NK-92 treated with Interleukin-12 subunit alpha and Interleukin-12 subunit beta, amount 100 ng/mL, for 24 hours (cell line): ENCODE measurements at places on chromosomes 13 and 19.

DNA sequence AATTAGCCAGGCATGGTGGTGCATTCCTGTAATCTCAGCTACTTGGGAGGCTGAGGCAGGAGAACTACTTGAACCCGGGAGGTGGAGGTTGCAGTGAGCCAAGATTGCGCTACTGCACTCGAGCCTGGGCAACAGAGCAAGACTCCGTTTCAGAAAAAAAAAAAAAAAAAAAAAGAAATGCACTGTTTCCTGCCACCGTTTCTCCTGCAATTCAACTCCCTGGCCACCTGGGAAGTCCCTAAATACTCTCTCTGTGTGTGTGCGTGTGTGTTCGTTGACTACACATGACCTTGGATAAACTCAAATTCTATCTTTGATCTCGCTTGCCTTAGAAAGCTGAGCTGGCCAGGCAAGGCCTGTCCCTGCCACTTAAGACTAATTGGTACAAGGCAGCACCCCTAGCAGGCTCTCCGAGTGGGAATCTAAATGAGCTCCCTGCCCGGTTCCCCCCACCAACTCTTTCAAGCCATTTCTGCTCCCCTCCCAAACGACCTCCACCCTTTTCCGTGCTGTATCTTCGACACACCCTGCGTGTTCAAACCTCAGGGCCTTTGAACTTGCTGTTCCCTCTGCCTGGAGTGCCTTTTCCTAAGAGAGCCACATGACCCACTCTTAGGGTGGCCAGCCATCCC is 5.2 kb upstream of the BCAT2 start:
- DNase-seq: no peak

DNA sequence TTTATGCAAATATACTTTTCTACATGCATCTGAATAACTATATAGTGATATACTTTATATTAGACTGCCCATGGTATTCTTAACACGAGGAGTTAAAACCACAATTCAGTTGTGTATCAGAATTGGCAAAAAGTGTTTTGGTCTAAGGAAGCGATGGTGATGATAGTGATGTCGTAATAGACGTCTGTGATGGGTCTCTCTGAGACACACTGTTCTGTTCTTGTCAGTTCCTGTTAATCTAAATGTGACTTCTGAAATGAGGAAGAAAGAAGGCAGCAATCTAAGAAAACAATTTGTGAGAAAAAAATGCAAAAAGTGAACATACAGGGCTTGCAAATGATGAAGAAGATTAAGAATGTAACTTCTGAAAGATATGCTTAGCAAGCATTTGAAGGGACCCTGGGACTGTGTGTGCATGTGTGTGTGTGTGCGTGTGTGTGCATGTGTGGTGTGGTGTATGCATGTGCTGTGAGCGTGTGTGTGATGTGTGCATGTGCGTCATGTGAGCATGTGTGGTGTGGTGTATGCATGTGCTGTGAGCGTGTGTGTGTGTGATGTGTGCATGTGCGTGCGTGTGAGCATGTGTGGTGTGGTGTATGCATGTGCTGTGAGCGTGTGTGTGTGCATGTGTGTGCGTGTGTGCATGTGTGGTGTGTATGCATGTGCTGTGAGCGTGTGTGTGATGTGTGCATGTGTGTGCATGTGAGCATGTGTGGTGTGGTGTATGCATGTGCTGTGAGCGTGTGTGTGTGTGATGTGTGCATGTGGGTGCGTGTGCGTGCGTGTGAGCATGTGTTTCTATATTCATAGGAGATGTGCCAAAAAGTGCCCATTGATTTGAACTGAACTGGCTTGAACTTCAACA is 131.8 kb downstream of the IRS2 start:
- DNase-seq: no peak

- no peak for DNase-seq
Measured at GRCh38 chr13:97539651-97540610, 106.0 kb downstream of the RAP2A start.

DNA sequence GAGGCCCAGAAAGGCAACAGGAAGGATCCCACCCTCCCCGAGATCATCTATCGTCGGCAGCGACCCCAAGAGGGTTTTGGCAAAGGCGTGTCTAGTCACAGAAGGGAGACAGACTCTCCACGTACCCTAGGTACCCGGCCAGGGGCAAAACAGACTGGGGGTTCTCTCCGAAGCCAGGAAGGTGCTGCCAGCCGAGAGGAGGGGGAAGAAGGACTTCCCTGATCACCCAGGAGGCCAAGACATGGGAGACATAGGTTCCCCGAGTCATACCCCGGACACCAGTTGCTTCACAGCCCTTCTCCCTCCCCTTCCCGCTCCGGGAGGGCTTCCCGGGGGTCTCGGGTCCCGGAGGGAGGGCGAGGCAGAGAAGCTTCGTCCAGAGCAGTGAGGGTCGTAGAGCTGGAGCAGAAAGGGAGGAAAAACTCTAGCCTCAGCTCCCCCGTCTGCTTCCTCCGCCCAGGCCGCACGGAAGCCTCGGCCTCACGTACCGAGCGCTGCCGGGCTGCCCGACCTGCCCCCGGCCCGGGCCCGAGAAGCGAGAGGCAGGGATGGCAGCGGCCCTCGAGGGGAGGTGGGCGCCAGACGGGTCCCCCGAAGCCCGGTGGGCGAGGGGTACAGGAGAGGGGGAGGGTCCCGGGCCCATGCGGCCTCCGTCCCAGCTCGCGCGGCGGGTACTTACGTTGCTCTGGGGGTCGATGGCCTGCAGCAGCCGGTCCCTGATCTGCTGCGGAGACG is 644 bp downstream of the MED26 start:
- peak; percentile 32 for DNase-seq

DNA sequence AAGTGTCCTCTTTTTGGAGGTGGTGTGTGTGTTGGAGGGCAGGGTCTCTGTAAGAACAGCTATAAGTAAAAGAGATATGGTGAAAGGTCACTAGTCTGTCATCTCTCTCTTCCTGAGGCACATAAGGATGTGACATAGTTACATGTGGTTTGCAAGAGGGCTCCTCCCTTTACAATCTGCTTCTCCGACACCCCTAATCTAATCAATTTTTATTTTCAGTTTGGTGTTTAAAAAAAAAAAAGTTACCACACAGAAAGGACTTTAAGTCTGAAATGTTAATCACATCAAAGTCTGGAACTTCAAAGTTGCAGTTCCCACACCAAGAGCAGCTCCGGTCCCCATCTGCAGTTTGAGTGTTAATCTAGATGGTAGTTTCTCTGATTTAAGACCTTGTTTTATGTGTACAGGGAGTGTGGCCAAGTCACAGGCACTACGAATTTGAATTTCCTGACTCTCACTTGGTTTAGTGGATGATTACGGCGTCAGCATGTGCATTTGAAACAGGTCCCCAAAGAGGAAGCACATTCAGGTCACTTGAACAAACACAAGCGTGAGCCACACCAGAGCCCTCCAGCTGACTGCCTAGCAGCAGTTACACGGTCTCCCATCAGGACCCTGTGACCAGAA is 53.1 kb downstream of the FOXO1 start:
- no peak for DNase-seq

DNA sequence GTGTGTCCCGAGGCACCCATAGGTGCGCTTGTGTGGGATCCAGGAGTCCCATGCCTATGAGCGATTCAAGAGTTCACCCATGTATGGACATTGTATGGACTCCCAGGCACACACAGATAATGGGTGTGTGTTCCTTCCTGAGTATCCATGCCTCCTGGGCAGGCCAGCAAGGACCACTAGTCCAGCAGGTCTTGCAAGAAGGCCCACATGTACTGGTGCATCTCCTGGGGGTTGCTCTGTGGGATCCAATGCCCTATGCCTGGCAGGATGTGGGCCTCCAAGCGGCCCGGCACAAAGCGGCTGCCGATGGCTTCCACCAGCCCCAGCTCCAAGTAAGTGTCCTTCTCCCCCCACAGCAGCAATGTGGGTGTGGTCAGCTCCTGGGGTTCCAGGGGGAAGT is 5.0 kb downstream of the EPHX3 start:
- DNase-seq: no peak

DNA sequence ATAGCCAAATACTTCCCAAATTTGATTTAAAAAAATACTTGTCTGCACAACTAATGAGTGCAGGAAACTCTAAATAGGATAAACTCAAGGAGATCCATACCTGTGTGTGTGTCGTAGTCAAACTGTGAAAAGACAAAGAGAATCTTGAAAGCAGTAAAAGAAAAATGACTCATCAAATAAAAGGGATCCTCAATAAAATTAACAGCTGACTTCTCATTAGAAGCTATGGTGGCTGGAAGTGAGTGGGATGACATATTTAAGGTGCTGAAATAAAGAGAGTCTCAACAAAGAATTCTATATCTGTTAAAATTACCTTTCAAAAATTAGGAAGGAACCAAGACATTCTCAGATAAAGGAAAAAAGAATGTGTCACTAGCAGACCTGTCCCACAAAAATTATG is 13.7 kb downstream of the RNASEH2B start:
- DNase-seq: no peak

DNA sequence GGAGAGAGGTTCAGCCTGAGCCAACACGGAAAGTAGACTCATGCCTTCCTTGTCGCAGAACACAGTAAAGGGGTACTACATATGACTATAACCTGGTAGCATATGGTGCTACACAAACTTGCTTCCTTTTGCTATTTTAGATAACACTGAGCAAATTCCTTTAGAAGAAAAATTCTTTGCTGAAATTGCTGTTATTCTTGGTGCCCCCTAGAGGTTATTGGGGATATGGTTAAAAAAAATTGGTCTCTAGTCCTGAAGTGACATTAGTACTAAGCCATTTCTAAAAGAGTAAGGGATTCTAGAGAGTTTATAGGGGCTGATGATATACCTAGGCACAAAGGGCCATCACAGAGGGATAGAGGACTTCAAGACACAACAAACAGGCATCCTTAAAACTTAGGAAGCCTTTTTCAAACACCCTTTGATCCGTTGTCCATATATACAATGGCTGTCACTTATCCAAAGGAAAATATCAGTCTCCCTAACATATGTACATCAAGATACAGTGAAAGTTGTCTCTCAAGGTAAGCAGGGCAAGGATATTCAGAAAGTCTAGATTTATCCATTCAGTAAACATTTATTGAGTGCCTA is 13.9 kb upstream of the HS6ST3 start:
- DNase-seq: no peak

GRCh38 chr13:83153848-83154247 is 728.4 kb downstream of the SLITRK1 start:
- DNase-seq: no peak

GRCh38 chr19:18480006-18480691 is 41.7 kb downstream of the ELL start:
- DNase-seq: no peak

GRCh38 chr19:44747739-44748425 is 626 bp upstream of the BCL3 start:
- no peak for DNase-seq

DNA sequence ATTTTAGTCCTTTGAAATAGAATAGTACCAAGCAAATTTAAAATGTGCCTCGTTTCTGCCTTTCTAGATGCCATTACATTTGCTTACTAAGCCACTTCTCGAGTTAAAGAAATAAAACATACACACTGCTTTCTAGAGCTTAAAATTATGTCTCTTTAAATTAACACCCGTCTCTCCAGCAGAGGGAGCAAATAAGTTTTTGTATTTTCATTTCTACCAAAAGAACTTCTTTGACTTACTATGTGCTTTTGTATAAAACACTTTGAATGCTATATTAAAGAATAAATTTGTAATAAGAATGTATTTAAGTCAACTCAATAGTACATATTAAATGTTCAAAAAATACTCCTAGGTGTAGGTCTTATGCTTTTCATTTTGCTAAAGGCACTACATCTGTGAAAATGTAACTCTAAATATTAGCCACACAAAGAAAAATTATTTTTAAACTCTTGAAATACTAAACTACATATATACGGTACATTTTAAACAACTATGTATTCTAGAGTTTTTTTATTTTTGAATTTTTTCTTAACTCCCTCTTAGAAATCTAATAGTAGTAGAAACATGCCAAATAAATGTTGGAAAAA is 269.3 kb upstream of the MIR17HG start:
- no peak for DNase-seq

DNA sequence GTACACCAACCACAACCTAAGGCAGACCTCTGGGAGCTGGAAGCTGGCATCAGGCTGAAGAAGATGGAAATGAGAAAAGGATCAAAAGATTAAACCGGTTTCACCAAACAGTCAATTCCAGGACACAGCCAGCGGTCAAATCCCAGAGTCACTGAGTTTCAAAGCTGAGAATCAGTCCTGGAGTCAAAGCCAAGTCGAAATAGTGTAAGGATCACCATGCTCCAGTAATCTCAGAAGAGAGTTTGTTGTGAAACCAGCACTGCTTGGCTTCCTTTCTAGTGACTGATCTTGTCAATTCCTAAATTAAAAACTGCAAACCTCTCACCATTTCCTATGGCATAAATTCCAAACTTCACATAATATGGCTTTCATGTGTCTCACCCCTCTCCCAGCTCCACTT is 198.8 kb downstream of the GPC6 start:
- no peak for DNase-seq

GRCh38 chr19:28170066-28170465 is 1042.9 kb downstream of the UQCRFS1 start:
- DNase-seq: no peak

DNA sequence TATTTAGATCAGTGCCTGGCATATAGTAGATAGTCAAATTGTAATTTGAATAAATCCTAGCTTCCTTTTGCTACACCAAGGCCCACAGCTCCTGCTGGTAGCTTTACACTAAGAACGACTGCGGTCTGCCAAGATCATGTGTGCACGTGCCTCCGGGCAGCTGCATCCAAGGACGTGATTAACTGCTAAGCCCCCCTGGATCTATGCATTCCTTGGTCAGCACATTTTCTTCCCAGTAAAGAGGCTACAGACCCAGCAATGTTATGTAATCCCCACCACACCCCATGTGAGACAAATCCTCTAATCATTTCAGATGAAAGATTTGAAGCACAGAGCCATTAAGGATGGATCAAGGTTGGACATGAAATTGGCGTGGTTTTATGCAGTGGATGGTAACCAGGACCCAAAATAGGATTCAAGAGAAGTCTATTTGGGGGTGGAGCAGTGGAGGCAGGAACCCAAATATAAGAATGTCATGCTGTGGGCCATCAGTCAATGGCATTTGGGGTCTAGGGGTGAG is 65.2 kb upstream of the PEG3 start:
- DNase-seq: no peak

DNA sequence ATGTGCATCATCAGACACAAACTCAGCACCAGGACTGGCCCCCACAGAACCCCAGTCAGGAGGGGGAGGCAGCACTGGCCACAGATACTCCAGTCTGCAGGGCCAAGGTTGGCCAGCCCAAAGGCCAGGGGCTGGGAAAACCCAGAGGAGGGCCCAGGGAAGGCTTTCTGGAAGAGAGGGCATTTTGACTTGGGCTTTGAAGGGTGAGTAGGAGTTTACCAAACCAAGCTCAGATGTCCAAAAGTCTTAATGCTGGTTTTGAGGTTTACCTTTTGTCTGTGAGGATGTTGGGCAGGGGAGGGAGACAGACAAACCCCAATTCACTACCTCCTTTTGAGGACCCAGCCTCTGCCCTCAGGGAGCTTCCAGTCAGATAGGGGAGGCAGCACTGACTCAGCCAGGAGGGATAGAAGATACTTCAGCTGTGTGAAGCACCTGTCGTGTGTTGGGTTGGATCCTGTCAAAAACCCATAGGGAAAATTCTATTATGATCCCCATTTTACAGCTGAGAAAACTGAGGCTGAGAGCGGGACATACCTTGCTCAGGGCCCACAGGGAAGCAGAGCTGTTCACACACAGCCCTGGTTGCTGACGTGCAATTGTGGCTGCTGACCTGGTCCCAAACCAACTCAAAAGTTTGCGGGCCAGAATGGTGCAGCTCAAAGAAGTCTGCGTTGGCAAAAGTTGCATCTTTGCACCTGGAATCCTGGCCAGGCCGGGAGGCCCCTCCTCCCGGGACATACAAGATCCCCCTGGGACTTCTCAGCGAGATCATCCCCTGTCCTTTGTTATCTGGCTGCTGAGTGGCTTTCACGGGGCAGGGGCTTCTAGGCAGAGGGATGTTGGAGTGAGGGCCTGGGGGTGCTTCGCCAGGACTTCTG is 13.1 kb downstream of the CILP2 start:
- no peak for DNase-seq
